GM06990 (cell line): ENCODE measurements at places on chromosomes 2 and 18.

- no peak for DNase-seq
These were observed 31.3 kb upstream of the ZNF236 start for GRCh38 chr18:76791106-76791505.

- DNase-seq, result no peak
These were observed 35.3 kb downstream of the FRZB start for GRCh38 chr2:182831101-182831500.

GRCh38 chr2:142033393-142033792 lies 97.4 kb downstream of the LRP1B start:
- no peak for DNase-seq

- DNase-seq, result no peak
These were observed 140.9 kb upstream of the RASGRP3 start for GRCh38 chr2:33335516-33335915.

- DNase-seq, result no peak
These were observed 17.7 kb downstream of the SPTBN1 start for GRCh38 chr2:54473851-54474250.

- no peak for DNase-seq
These were observed 550 bp downstream of the MYL12B start for GRCh38 chr18:3262234-3263131.

- no peak for DNase-seq
These were observed 79.4 kb upstream of the ASB18 start for GRCh38 chr2:236343400-236344161.

DNA sequence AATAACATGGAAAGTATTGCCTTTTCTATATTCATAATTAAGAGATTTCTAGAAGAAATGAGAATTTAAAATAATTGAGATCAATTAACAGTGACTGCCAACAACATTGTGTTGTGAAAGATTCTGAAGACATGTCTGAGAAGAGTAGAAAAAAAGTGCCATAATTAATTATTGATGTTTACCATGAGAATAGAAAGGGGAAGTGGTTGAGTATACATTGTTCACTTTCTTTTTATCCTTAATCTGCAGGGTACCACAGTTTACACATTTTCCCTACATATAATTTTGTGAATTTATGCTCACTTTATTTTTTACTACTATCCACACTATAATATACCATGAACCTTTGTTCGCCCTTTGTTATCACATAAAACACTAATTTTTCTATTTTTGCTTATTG lies 47.1 kb upstream of the UBE2E3 start:
- no peak for DNase-seq

GRCh38 chr2:228224410-228224809 lies 42.9 kb upstream of the SPHKAP start:
- no peak for DNase-seq

DNA sequence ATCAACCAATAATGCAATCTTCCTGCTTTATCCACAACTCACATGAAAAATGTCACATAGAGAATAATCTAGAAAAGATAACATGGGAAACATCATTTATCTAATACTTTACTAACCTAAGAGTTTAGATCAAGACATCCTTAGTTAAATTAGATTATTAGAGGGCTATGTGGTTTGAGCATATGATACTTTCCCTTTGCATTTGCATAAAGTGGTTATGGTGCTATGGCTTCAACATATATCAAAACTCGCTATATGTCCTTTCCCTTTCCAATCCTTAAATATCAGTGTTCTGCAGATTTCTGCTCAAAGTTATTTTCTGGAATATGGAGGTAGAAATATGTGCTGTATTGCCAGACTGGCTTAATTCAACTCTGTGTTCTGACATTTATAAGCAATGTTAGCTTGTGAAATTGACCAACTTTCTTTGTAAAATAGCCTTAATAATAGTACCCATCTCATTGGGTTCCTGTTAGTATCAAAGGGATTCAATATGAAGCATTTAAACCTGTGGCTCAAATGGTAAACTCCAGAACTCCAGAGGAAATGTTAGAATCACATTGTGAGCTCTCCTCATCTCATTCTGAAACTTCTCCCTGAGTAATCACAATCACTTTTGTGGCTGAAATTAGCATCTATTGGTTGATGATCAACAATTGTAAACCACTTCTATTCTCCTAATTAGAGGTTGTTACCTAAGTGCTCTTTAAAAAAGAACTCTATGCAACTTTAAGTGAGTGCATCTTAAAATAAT lies 1089.9 kb upstream of the SLC39A10 start:
- no peak for DNase-seq

DNA sequence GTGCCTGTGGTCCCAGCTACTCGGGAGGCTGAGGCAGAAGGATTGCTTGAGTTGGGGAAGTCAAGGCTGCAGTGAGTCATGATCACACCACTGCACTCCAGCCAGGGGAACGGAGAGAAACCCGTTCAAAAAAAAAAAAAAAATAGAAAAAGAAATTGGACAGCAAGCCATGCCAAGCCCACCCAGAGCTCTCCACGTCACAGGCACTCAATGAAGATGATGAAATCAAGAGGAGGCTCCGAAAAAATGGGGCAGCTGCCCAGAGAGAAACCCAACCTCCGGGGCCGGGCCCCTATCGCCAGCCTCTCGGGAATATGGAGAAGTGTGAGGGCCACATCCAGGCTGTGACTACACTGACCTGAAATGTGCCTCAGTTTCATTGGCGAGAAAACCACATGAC lies 40.0 kb downstream of the BIN1 start:
- no peak for DNase-seq

GRCh38 chr2:99878581-99879350 lies 263.6 kb downstream of the AFF3 start:
- no peak for DNase-seq

- DNase-seq, result no peak
These were observed 209.2 kb upstream of the GATA6 start for GRCh38 chr18:21960189-21960588.

DNA sequence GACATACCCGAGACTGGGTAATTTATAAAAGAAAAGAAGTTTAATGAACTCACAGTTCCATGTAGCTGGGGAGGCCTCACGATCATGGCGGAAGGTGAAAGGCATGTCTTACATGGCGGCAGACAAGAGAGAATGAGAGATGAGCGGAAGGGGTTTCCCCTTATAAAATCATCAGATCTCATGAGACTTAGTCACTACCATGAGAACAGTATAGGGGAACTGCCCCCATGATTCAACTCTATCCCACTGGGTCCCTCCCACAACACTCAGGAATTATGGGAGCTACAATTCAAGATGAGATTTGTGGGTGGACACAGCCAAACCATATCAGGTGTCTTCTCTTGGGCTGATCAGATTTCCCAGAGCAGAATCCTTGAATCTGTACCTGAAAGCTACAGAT lies 617.3 kb upstream of the ID2 start:
- no peak for DNase-seq

- no peak for DNase-seq
These were observed 367.4 kb downstream of the NCKAP5 start for GRCh38 chr2:133200684-133201421.

- DNase-seq, result no peak
These were observed 676.2 kb downstream of the ZEB2 start for GRCh38 chr2:143843686-143844085.

DNA sequence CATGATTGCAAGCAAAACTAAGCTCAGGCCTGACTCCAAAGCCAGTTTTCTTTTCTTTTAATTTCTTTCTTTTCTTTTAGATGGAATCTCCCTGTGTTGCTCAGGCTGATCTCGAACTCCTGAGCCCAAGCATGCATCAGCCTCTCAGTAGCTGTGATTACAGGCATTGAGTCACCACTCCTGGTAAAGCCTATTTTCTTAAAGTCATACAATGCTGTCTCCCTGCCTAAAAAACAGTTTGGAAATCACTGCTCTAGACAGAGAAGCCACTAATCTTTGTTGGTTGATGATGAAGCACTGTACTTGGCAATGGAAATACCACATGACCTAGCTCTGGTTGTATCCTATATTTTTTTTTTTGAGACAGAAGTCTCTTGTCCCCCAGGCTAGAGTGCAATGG lies 33.1 kb upstream of the ZNF532 start:
- DNase-seq, result no peak

GRCh38 chr18:9322744-9323143 lies 11.8 kb upstream of the TWSG1 start:
- DNase-seq, result no peak

GRCh38 chr2:86301711-86302202 lies 35.7 kb downstream of the REEP1 start:
- DNase-seq, result no peak

- DNase-seq, result no peak
These were observed 105.4 kb upstream of the TLK1 start for GRCh38 chr2:171266102-171266501.

GRCh38 chr18:46182633-46183358 lies 78.6 kb downstream of the HAUS1 start:
- DNase-seq, result no peak

DNA sequence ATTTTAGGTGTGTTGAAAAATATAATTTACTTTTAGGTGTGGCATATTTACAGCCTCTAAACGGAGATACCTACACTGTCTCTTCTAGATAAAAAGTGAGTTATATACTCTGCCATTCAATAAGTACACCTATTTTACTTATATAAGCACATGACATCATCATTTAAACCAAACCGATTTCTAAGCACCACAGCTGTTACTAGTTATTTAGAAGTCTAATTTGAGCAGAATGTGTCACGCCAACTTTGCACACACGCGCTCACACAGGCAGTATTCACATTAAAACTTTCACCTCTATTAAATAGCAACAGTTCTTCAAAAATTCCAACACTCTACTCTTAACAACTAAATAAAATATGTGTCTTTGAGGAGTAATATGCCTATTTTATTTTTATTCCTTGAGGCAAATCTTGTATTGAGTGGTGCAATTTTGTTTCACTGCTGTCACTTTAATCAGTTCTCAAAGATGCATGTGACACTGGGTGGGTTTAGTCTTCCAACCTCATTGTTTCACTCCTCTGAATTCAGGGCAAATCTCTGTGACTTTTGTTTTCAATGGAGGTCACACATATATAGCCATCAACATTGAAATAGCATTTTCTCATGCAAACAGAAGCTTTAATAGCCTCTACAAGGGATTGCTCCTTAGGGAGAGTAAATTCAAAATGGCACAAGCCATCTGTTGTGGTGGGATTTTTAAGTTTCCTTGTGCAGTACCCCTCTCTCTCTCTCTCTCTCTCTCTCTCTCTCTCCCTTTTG lies 721.0 kb downstream of the PLCL1 start:
- DNase-seq, result no peak

GRCh38 chr2:45922577-45922988 lies 271.1 kb downstream of the PRKCE start:
- DNase-seq, result no peak

- DNase-seq, result no peak
These were observed 465.0 kb downstream of the CCDC85A start for GRCh38 chr2:56648802-56649201.

- DNase-seq, result no peak
These were observed 89.1 kb downstream of the AFF3 start for GRCh38 chr2:100053087-100053885.

DNA sequence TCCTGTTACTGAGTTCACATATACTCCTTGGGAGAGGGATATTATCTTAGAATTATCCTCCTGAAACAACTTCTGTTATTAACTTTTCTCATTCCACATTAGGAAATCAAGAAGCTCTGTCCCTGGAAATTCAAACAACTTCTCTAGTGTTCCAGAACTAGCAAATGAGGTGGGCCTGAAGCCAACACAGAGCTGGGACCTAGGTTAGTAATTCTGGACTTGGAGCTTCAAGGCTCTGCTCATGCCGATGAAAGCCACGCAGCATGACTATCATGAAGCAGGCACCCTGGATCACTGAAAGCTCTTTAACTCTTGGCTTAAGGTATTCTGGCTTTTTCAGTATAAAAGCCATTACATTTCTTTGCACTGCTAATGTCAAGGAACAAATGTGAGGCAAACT lies 242.7 kb downstream of the TGIF1 start:
- DNase-seq, result no peak

DNA sequence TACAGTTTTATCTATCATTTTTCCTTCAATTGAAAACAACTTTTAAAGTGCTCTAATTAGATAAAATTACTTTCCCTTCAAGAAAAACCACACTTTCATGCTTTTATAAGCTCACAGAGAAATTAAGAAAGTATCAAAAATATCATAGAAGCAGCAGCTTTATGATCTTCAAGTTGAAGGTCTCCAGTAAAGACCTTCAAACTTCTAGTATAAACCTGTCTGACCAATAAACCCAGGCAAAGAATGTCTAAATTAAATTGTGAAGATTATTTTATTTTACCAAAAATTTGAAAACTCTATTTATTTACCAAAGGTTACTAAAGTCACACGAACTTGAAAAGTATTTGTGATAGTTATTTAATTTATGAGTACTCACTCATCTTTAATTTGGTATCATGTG lies 9.3 kb upstream of the SCTR start:
- DNase-seq, result no peak

- no peak for DNase-seq
These were observed 195.0 kb downstream of the CYP26B1 start for GRCh38 chr2:71952572-71953188.

- no peak for DNase-seq
These were observed 62.7 kb upstream of the CTDP1 start for GRCh38 chr18:79616651-79617510.

GRCh38 chr2:127153691-127154158 lies 46.8 kb upstream of the BIN1 start:
- DNase-seq, result no peak

DNA sequence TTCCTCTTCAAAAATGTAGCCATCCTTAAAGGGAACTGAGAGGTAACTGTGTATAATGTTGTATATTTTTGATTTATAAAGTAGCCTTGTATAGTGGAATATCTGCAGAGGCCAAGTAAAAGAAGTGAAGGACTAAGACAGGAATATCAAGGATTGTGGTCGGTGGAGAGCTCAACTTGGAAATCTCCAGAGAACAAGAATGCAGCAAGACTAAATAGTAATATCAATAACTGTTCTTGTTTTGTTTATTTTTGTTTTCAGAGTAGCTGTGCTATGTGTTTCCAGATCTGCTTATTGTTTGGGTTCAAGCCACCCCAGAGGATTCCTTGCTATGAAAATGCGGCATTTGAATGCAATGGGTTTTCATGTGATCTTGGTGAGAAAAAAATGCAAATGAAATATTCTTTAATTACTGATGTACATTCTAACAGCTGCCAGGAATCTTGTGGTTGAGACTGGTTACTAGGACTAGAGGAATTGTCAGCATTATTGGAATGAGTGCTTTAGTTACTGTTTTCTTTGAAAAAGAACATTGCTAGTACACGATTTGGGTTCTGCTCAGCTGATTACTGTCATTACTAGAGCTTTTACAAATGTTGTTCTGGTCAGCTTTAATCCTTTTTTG lies 25.0 kb downstream of the FASTKD2 start:
- DNase-seq, result no peak

- no peak for DNase-seq
These were observed 256.3 kb upstream of the PKDCC start for GRCh38 chr2:41791523-41791922.

DNA sequence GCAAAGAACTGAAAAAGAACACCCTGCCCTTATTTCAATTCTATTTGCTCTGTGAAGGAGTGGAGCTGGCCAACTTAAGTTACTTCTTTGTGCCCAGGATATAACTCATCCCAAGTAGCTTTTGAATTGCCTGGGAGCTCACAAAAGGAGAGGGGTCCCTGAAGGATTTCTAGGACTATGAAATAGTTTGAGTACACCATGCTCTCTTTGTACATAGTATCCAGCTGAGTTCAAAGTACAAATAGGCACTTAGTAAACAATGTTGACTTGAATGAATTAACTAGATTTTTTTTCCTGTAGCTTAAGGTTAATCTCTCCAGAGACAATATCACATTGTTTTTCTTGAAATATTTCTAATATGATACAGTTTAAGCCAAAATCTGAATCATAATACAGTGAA lies 47.7 kb downstream of the ZC3H15 start:
- no peak for DNase-seq
